ENCODE measurements at places on chromosomes 7 and 10.

- no peak for DNase-seq
Observed at GRCh38 chr10:75640803-75641202, 209.4 kb downstream of the LRMDA start.

DNA sequence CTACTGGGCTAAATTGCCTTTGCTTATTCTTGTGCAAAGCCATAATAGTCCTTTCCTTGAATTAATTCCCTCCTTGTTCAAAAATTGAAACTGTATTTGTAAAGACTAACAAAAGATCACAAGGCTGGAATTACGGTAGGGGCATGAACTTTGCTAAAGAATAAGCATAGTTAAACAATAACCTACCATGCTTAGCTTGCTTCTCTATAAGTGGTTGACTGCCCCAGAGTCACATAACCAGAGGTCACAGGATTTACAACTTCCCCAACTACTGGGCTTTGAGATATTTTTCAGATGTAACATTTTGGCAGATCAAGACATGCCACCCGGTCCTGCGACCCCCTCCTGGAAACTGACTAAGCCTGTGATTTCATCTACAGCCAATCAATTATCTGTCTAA, 181.4 kb downstream of the GPAM start:
- DNase-seq, result no peak

- no peak for DNase-seq
Observed at GRCh38 chr7:101691822-101692384, 62.8 kb upstream of the MYL10 start.

GRCh38 chr7:92306153-92306552, 60.4 kb downstream of the ANKIB1 start:
- DNase-seq, result no peak

DNA sequence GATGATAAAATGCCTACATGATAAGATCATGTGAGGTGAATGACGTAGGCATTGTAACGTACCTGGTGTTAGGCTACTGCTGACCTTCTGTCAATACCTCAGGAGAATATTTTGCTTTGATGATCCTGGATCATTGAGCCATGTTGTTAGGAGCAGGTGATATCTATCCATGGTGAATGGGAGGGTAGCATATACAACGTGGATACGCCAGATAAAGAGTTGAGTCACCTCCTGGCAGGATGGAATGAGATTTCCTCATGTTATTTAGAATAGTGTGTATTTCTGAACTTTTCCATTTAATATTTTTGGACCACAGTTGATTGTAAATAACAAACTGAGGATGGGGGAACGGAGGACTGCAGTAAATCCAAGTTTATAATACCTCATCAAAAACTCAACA, 11.8 kb upstream of the CLDN12 start:
- DNase-seq, result no peak

All from nucleus accumbens (tissue), 56 donors.